ENCODE measurements at places on chromosomes 4 and X.
A peak's percentile ranks its signal among the peaks of the same experiment; 100 is the strongest.

GRCh38 chrX:28120072-28120471 is 138.8 kb upstream of the DCAF8L1 start:
- DNase-seq = no peak

DNA sequence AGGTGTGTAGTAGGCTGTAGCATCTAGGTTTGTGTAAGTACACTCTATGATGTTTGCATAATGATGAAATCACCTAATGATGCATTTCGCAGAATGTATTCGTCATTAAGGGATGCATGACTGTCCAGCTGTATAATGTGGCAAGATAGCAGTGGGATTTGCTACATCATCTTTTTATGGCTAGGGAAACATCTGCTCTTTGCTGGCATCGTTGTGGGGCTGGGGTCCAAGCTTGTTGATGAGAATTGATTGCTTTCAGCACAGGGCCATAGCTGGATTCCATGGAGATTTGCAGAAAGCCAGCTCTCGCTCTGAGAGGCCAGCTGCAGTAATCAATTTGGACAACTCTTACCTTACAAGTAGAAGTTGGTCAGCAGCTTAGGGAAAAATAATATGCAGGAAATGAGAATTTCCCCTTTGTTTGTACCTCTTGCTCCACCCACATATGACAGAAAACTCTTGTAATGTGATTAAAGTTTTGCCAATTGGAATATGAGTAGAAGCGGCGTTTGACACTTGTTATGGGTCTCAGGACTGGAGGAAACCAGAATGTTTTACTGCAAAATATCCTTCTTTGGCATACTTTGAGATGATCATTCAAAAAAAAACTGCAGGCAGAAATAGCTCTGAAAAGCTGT is 310.5 kb downstream of the RAPGEF2 start:
- no peak for DNase-seq

DNA sequence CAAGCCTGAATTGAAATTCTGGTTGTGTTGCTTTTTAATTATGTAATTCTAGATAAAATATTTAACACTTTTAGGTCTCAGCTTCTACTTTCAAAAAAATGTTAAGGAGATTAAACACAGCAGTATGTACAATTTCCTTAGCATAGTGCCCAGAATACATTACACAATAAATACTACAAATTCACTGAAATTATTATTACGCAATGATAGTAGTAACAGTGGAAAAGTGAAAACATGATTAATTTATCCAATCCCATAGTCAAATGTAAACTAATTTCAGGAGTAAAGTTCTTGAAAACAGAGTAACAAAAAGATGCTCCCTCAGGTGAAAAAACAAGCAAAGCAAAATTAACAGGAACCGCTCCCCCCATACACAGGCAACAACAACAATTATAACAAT is 1915.4 kb downstream of the STIM2 start:
- no peak for DNase-seq

DNA sequence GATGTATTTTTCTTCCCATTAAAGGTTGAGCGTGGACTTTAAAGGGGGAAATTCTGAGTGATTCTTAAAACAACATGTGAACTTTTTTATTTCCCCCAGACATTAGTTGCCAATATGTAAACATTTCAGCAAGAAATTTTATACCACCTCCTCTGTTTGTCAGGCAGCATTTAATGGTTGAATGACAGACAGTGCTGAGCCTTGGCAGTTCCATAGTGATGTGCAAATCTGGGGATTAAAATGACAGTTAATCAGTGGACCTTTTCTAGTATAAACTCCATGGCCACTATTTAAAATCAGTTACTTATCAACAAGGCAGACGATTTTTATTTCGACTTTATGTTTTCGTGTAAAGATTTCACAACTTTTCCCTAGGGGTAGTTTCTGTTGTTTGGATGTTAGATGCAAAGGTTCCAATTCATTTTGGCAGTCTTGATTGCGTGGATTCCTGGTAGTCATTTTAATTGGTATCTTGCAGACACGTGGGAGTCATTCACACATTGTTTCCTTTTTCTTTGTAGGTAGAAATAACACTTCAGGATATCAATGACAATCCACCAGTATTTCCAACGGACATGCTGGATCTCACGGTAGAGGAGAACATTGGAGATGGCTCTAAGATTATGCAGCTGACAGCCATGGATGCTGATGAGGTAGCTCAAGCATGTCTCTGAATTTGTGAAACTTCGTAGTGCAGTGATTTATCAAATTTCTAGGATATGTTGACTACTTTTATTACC is 83.7 kb downstream of the FAT4 start:
- DNase-seq = no peak

- no peak for DNase-seq
Observed at GRCh38 chrX:71540801-71541200, 7.9 kb downstream of the OGT start.

- DNase-seq = no peak
Observed at GRCh38 chr4:38015886-38016515, 55.8 kb downstream of the PTTG2 start.

DNA sequence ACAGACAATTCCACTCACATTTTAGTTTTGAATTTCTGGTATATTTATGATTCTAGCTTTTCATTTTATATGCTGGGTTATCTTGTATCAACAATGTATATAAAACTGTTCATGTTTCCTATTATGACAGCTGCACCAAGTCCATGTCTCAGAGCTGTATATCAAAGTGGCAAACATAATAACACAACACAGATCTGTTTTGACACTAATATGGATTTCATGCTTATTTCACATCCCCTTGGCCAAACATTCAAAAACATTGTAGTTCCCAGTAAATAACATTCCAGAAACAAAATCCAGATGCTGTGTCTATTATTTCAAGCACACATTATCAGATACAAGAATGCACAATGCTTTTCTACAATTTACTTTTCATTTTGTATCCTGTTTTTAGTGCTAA is 380.6 kb upstream of the MAGEB2 start:
- DNase-seq = no peak

DNA sequence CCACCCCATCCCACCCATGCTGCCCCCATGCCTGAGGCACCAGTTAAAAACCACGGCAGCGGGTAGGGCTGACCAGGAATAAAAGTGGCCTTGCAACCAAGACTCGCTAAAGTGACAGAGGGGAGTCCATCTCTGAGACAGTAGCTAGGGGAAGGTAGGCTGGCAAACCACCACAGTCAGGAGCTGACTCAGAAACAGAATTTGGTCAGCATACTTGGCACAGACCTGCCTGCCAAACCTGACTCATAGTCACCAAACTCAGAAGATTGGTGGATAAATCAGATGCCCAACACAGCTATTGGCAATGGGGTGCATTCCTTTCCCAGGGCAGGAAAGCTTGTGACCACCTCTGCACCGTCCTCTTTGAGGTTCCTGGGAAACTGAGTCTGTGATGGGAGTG is 193.8 kb downstream of the BCOR start:
- DNase-seq = peak; percentile 6

GRCh38 chr4:2432991-2433530 is 14.3 kb downstream of the CFAP99 start:
- no peak for DNase-seq

- DNase-seq = no peak
Observed at GRCh38 chrX:72057331-72057730, 74.4 kb downstream of the RTL5 start.

- no peak for DNase-seq
Observed at GRCh38 chrX:18887825-18888212, 96.1 kb downstream of the PHKA2 start.

DNA sequence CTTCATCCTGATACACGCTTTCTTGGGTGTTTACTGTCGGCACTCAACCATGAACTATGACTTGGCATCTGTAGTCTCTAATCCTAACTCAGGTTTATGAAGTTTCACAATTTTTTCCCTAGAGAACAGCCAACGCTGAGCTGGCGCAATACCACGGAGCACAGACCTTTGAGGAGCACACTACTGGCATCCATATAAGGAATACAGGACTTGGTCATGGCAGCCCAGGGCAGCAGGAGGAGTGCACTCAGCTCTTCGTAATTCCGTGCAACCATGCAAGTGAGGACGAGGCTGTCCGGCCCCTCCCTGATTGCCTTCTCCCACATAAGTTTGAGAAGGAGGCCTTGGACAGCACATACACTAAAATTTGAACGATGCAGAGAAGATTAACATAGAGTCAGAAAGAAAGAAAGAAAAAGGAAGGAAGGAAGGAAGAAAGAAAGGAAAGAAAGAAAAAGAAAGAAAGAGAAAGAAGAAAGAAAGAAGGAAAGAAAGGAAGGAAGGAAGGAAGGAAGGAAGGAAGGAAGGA is 41.0 kb upstream of the PDLIM5 start:
- no peak for DNase-seq

- DNase-seq = no peak
Observed at GRCh38 chr4:141786946-141787345, 150.6 kb downstream of the IL15 start.
